HEK293T (cell line): ENCODE measurements at places on chromosomes 1 and 21.

DNA sequence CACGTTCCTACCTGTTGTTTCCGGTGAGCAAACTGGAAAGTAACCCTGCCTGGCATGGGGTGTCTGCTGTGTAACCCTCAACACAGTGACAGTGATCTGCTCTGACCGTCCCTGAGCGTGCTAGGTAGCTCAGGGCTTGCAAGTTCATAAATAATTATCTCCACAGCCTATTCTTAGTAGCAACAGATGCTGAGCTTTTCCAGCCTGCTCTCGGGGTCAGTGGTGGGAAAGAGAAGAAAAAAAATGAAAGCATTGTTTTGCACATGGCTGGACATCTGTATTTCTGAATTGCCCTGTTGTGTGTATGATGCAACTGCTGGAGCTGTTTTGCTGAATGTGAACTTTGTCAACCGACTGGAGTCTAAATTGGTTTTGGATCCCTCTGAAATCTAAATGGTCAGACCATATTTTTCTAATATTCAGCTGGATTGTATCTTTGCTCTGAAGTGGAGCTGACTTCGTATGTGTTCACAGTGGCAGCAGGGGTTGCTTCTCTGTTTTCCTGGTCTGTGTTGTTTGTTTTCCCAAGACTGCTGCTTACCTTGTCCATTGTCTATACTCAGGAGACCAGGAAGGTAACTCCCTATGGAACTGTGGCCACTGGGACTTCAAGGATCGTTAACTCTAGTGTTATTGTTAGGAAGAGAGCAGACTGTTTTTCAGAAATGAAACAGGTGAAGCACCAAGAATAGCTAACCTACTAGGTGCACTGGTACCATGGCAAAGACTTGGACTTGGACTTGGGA lies 27.0 kb downstream of the TGFB2 start:
- DNase-seq: no peak

GRCh38 chr1:109650609-109651008 lies 5.3 kb upstream of the GSTM4 start:
- DNase-seq: no peak

- DNase-seq: no peak
Measured at GRCh38 chr1:186643614-186644013, 36.6 kb downstream of the PTGS2 start.

DNA sequence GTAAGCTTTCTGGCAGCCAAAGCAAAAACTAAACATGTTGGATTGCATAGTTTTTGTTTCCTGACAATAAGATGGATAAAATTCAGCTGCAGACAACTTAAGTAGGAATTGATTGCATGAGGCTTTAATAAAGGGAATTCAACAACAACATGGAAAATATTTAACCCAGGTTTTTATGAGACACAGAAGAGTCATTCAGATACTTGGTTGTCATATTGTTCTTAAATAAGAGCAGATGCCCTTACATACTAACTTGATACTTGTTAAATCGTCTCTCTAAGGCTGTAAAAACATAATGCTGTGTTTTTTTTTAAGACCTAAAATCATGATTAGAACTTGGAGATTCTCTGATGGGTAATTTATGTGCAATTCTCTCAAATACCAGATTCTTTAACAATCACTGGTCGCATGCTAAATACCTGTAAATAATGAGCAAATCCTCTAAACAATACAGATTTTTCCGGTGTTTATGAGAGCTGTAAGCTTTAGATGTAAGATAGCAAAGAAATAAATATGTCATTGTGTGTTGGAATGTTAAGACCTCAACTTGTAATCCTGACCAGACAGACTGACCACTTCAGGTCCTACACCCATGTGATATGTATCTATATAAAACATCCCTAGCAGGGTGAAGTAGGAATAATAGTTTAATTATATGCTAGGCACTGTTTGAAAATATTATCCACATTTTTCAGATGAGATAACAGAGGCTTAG lies 37.8 kb upstream of the CD34 start:
- no peak for DNase-seq

DNA sequence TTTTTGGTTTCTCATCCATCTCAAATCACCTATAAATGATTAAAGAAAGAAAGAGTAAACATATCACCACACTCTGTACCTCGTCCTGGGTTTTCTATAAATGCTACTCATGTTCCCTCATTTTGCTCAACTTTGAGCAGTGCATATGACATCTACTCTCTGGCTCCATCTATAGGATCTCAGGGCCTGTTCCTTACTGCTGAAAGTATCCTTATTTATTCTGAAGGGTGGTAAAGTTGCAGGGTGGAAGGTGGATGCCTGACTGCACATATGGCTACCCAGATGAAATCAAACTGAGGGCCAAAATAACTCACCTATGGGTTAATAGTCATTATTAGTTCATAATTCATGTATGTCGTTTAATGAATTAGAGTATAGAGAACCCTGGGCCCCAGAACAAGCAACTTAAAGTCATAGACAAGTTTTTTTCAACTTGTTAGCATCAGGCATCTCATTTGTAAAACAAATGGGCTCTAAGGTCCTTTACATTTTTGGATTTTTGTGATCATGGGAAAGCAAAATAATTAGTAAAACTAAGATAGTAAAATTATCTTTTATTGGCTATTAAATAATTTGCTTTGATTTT lies 46.5 kb downstream of the NCF2 start:
- DNase-seq: peak; percentile 69

DNA sequence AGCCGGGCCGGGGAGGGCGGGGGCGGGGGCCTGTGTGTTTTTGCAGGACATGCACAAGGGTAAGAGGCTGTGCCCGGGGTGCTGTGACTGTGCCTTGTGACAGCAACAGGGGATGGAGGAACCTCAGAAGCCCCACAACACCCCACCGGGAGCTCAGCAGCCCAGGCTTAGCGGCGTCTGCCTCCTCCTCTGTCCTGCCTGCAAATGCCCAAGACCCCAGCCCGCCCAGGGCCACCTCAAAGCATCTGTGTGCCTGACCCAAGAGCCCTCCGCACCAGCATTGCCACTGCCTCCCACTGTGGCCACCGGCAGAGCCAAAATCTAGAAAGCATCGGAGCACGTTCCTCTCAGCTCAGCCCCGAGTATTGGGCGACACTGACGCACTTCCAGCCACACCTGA lies 2.7 kb upstream of the ACTRT2 start:
- no peak for DNase-seq

GRCh38 chr1:167198518-167199133 lies 22.1 kb upstream of the POU2F1 start:
- DNase-seq: no peak

GRCh38 chr1:221419513-221420095 lies 322.3 kb downstream of the DUSP10 start:
- no peak for DNase-seq

DNA sequence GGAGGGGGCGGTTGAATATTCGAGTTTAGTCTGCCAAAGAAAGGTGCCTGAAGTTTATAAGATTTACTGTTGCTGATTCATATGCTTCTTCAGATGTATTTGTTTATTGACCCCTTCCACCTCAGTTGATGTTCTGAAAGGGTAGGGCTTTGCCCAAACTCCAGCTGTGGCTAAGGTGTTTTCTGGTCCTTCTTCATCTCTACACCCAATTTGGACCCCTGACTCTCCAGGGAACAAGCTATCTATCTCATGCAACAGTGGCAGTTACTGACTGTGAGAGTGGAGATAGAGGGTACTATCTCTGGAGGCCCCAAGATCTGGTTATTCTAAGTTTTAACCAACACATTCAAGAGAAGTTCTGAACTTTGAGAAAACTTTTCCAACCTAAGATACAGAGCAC lies 12.6 kb upstream of the ALG14 start:
- DNase-seq: no peak

DNA sequence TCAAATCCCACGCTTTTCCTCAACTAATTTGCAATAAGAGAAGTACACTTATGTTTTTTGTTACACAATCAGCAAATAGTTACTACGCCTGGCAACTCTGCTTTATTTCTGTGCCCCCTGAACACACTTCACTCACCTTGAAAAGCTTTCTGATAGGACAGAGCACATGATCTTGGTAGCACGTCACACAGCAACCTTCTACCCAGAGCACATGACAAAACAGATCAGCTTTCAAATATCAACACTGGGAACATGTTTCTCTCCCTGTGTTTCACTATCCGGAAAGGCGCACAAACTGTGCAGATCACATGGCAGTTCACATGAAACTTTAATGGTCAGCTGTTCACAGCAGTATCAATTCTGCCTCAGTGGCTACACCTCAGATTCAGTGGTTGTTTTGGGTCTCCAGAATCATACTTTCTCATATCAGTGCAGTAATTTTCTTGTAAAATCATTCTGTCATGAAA lies 2.2 kb downstream of the SLC19A2 start:
- peak; percentile 67 for DNase-seq

GRCh38 chr1:74504933-74505512 lies 7.4 kb downstream of the LRRC53 start:
- DNase-seq: no peak

DNA sequence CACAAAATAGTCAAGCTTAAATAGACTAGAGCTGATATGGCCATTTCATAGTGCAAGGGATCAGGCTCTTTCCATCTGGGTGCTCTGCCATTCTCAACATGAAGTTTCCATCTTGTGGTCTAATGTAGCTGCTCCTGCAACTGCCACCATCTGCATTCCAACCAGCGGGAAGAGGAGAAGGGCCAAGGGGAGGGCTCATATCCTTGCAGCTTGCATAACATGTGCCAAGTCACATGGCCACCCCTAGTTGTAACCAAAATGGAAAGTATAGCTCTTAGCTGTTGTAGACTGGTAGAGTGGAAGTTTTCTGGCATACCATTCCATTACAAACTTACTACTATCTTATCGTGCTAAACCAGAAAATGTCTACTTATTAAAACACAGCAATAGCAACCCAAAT lies 38.9 kb upstream of the IVNS1ABP start:
- no peak for DNase-seq

DNA sequence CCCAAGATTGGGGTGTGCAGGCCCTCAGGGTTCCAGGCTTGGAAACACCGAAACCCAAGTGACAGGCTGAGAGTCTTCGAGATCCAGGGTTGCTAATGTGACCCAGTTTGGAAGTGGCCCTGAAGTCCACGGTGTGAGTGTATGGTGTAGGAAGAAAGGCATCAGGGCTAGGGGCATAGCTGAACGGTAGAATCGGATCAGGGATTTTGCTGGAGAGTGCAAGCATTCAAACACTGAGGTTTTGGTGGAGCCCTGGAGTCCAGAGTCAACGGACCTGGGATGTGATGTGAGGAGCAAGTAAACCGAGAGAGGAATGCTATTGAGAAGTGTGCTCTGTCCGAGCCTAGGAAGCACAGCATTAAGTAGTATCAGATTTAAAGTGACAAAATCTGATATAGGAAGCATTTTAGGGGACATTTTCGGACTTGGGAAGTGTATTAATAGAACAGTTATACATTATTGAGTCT lies 958 bp downstream of the NFYC start:
- peak; percentile 14 for DNase-seq

GRCh38 chr1:39852214-39852791 lies 31.0 kb downstream of the TRIT1 start:
- no peak for DNase-seq

DNA sequence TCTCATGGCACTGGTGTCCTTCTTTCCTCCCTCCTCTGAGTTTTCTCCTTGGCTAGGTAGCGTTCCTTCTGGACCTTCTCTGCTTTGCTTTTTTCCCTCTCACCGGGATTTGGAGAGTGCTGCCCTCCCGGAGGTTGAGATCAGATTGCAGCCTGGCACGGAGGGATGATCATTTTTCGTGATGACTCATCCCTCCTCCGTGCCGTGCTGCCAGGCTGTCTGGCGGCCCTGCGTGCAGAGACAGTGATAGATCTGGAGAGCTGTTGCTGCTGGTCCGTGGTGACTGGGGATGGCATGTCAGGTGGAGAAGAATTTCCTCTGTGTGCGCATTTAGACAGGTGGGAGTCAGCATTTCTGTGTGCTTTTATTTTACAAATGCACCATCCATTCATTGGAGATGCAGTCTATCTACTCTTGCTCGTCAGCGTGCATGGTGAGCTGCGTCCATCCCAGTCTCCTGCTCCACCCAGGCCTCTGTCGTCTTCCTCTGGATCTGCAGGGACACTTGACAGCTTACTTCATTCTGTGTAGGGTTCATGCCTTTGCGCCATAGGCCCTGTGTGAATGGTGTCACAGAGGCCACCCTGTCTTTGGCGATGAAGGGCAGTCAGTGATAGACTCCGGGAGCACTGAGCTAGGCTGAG lies 104.4 kb downstream of the PCBP3 start:
- DNase-seq: no peak

GRCh38 chr1:7374563-7375160 lies 396.4 kb upstream of the VAMP3 start:
- DNase-seq: no peak

DNA sequence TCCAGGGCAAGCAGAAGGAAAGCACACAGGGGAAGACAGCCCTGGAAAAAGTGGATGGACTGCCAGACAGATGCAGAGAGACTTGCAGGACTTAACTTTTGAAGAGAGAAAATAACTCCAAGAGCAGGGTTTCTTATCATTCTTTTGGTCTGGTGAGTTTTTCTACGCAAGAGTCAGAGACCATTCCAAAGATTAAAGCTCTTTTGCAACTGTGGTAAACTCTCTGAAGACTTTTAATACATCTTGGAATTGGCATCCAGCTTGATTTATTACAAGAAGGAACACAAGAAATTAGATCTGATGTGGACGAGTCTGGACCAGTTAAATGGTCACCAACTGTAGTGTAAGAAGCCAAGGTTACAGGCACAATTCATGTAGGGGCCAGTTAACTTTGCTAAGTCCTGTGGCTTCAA lies 153.4 kb downstream of the SIPA1L2 start:
- DNase-seq: no peak

- DNase-seq: no peak
Measured at GRCh38 chr1:236336084-236336483, 54.3 kb upstream of the ERO1B start.

- DNase-seq: peak; percentile 39
Measured at GRCh38 chr1:184693011-184693410, 61.6 kb downstream of the EDEM3 start.

GRCh38 chr1:92903765-92904164 lies 57.5 kb downstream of the DIPK1A start:
- DNase-seq: no peak

GRCh38 chr1:201146626-201147390 lies 7.5 kb downstream of the TMEM9 start:
- no peak for DNase-seq

DNA sequence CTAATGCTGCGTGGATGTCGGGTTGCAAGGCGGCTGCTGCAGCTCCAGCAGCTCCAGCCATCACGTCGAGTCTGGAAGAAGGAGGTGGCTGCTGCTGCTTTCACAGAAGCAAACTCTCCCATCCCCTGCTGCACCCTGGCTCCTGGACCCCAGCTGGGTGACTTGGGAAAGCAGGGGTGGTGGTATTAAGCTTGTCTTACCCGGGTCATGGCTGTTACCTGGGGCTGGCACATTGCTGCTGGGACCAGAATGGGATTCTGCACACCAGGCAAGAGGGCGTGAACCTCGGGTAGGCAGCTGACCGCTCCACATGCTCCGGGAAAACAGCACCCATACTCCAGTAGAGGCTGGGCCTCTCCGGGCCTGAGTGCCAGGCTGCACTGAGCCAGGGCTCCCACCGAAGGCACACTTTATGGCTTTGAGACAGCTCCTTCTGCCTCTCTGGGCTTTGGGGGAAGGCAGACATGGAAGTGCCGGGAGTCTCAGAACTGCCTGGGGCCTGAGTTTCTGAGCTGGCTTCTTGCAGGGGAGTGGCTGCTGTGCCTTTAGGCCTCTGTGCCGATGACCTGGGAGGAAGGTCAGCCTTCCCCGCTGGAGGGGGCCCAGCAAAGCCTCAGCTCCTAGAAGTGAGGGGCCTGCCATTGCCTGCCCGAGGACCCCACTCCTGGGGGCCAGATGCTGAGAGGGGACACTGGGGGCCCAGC lies 1.2 kb downstream of the SMIM1 start:
- no peak for DNase-seq
